ENCODE measurements at places on chromosomes 11 and 22.

DNA sequence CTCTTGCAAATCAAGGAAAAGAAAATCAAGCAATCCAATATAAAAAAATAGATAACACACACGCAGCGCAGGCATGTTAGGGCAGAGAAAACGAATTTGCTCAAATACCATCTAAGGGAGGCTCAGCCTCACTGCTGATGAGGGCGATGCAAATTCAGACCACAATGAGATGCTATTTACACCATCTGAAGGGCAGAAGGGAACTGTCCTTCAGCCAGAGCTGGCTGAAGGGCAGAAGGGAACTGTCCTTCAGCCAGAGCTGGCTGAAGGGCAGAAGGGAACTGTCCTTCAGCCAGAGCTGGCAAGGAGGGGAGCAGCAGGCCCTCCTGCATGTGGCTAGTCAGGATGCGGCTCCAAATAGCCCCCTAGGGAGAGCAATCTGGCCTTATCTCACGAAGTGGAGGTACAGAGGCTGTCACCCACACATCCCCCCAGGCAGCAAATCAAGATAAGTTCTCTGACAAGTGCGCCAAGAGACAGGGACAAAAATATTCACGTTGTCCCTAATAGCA, 7.6 kb upstream of the SLC39A13 start:
- DNase-seq: no peak

GRCh38 chr22:39490135-39490798, 11.8 kb upstream of the MIEF1 start:
- no peak for DNase-seq

DNA sequence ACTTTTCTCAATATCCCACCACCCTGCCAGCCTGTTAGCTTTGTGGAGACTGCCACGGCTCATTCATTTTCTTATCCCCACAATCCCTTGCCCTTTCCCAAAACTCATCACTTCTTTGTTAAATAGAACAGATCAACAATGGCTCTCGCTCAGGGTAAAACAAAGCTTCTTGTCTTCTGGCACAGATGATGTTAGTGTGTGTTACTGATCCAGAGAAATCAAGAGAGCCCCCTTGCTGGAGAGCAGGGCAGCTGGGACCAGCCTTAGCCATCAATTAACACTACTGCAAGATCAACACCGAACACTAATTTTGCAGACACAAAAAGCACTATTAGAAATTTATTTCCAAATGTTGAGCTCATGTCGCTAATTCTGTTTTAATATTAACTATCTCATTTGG, 420.9 kb downstream of the TENM4 start:
- DNase-seq: no peak

DNA sequence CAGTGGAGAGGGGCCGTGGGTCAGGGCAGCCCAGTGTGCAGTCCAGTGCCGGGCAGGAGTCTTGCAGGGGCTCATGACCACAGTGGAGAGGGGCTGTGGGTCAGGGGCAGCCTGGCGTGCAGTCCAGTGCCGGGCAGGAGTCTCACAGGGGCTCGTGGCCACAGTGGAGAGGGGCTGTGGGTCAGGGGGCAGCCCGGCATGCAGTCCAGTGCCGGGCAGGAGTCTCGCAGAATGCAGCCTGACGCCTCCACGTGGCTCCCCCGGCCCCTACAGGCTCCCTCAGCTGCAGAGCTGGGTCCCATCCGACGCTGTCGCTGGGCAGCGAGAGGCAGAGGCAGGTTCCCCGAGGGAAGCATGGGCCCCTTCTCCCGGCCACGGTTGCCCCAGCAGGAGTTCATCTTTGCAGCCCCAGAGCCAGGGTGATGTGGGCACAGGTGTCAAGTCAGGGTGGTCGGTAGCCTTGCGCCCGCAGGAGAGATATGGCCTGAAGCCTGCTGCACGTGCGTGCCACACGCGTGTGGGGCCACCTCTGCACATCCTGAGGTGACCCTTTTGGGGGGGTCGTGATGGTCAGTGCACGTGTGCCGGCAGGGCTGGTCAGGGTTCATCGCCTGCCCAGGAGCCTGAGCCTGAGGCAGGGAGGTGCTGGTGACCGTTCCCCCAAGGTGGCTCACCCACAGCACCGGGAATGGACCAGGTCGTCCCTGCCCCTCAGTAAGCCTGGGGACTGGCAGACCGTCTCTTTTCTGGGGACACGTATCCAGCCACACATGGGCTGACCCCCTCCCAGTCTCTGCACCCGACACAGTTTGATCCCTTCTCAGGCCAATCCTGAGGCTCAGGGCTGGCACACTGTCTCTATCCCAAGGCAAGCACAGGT, 2.9 kb downstream of the IFITM5 start:
- no peak for DNase-seq

DNA sequence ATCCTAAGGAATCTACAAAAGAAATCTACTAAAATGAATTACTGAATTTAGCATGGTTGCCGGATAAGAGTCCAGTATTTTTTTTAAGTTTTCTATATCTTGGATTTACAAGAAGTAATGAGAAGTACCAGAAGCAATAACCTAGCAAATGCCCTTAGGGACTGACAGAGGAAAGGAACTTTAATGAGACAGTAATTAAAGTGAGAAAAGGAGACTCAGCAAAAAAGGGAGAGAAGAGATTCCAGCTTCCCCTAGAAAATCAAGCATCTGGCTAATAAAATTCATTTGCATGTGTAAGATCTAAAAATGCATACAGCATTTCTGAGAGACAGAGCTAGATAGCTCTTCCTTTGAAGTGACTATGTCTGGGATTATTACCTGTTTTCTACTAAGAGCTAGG, 39.1 kb downstream of the IZUMO1R start:
- DNase-seq: no peak

DNA sequence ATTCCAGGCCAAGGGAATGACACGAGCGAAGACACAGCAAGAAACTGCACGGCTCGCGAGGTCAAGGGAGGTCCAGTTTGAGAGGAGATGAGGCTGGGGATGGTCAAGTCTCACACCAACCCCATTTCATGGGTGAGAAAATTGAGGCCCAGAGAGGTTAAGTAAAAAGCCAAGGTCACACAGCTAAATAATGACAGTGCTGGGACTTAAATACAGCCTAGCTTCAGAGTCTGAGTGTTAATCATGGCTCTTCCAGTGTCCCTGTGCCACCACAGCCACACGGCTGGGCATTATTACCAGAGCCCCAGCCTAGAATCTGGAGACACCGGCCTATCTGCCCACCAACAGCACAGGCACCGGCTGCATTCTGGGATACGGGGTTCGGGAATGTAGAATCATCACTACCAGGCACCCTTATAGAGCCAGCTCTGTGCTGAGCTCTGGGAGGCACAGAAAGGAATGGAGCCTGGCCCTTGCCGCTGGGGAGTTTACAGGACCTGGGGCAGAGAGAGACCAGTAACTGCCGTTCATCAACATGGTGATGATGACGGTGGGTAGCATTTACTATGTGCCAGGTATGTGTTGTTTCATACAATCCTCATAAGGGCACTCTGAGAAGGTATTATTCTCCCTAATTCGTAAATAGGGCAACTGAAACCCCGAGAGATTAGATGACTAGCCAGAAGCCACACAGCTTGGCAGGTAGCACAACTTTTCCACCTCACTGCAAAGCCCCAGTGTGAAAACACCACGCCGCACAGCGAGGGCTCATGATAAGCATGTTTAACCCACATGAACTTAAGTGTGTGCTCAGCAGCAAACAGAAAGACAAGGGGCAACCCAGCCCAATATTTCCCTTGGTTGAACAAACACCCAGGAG, 51.8 kb downstream of the CD6 start:
- no peak for DNase-seq

DNA sequence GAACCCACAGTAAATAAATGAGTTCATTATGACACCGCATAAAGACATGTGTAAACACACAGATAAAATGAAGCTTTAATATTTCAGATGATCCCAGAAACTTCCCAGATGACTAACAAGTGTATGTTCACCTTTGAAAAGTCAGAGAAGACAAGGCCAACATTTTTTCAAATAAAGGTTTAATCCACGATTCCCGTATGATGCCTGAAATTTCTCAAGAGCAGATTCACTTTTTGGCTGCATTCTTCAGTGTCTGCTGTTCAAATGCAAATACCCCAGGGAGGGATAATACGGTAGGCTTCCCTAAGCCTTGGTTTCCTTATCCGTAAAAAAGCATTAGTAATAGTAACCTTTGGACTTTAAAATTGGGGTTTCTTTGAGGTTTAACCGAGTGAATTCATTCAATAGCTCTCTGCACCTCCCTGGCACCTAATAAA, 62.5 kb downstream of the SYTL2 start:
- no peak for DNase-seq

- DNase-seq: no peak
Observed at GRCh38 chr11:75858613-75859012, 43.6 kb downstream of the UVRAG start.

DNA sequence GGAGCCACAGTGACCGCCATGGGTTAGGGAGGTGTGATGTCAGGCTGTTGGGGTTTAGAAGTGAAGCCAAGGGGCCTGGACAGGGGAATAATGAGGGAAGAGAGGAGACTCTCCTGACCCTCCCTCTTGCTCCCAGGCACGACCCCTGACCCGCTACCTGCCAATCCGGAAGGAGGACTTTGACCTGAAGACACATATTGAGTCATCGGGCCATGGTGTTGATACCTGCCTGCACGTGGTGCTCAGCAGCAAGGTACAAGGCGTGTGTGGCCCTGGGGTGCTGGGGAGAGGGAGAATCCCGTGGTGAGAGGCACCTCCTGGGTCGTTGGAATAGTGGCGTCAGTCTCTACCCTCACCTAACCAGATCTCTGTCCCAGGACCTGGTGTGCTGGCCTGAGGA, 29.5 kb downstream of the TREH start:
- DNase-seq: no peak

DNA sequence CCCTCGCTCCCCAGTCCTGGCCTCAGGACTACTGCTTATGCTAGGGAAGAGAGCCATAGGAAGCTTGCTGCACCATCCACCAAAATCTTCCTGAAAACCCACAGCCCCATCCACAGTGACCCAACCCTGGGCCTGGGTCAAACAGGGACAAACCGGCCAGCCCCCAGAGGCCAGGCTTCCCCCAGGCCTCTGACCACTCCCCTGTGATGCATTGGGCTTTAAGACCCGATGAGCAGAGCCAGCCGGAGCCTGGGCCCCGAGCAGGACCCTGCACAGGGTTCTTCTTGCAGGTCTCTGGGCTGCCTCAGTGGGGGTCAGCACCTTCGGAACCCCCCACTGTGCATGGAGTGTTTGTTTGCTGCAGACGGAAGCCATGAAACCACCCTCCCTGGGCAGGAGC, 583.7 kb downstream of the BRD1 start:
- DNase-seq: no peak

DNA sequence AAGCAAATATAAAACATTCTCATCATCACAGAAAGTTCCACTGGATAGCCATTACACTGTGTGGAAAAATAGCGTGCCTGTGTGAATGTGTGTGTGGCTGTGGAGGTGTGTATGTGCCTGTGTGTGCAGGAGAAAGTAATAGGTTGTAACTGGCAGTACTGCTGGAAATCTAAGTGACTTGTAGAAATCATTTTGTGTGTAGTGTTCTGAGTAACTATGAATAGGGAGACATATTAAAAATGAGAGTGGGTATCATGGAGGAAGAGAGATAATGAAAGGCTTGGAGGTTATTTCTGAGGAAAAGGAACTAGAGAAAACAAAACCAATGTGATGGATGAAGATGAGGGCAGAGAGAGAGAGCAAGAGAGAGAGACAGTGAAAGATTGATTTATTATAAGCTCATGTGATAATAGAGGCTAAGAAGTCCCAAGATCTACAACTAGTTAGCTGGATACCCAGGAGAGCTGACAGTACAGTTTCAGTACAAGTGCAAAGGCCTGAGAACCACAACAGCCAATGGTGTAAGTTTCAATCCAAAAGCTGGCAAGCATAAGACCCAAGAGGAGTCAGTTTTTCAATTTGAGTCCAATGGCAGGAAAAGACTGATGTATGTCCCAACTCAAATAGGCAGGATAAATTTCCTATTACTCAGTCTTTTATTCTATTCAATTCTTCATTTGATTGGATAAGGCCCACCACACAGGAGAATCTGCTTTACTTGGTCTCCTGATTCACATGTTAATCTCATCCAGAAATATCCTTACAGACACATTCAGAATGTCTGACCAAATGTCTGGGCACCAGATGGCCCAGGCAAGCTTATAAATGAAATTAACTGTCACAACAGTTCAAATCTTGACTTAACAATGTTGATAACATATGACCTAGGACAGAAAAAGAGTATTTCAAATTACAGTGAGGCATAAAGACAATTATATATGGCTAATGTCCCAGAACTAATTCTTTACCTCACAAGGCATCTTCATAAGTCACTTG, 14.9 kb downstream of the KBTBD3 start:
- no peak for DNase-seq

- DNase-seq: no peak
Observed at GRCh38 chr11:27860811-27861210, 160.6 kb upstream of the BDNF start.

DNA sequence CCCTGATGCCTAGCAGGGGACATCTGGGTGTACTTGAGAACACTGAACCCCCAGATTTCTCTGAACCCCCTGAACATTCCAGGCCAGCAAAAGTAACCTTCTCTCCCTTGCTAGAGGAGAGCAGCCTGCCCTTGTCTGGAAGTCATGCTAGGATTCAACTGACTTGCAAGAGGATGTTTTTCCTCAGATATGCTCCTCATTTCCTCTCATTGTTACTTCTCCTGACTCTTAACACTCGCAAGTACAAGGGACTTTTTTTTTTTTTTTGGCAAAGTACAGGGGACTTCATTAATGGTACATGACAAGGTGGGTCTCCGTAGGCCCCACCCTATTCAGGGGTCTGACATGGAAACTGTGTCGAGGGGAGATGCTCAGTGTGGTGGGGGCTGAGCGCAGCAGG, 6.3 kb upstream of the MCHR1 start:
- no peak for DNase-seq

DNA sequence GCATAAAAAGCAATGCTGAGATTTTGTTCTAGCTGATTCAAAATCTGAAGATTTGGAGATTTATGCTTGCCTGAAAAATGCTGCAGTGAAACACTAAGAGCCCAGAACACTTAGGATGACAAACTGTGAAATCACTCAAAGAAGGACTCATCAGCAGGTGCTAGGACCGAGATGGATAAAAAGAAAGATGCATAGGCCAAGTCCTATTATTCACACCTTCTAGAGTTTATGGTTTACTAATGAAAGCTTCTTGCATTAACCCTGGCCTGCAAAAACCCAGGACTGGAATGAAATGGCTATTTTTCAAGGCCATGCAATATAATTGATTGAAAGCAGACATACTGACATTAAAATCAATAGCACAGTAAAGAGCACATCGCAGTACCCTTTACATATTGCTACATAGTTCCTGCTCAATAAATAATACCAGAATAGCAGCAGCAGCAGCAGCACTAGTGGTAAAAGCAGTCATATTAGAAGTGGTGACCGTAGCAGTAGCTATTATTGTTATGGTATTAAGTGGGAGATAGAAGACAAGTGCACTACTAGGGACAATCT, 161.7 kb downstream of the RAB38 start:
- DNase-seq: no peak

DNA sequence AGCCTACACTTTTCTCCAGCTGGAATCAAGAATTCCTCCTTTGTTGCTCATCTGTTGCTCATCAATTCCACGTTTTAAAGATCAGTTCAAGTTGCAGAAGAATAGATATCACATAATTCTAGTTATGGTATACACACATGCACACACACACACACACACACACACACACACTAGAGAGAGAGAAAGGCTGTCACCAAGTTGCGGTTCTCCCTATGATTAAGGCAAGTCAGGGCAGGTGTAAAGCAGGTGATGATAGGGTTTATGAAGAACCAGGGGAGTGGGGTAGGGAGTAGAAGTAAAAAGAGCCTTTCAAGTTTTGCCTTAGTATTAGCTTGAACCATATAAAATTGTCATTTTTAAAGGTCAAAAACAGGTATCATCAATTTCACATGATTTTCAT, 31.7 kb upstream of the TMPRSS4 start:
- DNase-seq: no peak

Data from NT2/D1 (cell line).